ENCODE measurements at places on chromosomes 5 and 9.

- DNase-seq, result no peak
Measured at GRCh38 chr5:96476654-96477053, 43.6 kb upstream of the PCSK1 start.

GRCh38 chr5:74017786-74018211 lies 391.8 kb downstream of the ARHGEF28 start:
- no peak for DNase-seq

DNA sequence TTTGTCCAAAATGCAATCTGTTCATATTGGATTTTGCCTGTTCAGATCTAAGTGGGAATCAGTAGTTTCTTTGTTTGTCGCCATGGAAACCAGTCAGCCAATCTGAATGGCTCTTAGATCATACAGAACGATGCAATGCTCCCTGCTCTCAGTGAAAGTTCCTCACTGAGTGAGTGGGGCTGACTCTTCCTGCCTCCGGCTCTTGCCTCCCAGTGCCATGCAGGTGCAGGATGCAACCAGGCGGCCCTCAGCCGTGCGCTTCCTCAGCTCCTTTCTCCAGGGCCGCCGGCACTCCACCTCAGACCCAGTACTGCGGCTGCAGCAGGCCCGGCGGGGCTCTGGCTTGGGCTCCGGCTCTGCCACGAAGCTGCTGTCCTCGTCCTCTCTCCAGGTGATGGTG lies at the start of gene PTPDC1:
Gene PTPDC1, plus strand, starts transcription at position 151 of the 400 bp plus-strand sequence. Its CDS starts 67 bp downstream, at position 218.
- no peak for DNase-seq

DNA sequence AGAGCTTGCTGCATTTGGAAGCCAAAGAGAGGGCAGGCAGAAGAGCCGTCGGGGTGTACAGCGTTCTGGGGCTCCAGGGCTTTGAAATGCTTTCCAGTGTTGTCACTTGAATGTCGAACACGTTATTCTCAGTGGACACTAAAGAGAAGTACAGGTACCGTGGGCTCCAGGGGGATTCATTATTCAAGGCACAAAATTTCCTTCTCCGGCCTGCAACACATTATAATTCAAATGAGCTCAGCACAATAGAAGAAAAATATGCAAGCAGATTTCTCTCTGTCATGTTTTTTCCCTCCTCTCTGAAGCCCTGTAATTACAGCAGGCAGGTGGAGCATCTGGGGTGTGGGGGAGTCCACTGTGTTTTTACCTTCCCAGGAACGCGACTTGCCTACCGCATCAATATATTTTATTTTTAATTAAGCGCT lies 293.1 kb downstream of the ZSWIM6 start:
- no peak for DNase-seq

DNA sequence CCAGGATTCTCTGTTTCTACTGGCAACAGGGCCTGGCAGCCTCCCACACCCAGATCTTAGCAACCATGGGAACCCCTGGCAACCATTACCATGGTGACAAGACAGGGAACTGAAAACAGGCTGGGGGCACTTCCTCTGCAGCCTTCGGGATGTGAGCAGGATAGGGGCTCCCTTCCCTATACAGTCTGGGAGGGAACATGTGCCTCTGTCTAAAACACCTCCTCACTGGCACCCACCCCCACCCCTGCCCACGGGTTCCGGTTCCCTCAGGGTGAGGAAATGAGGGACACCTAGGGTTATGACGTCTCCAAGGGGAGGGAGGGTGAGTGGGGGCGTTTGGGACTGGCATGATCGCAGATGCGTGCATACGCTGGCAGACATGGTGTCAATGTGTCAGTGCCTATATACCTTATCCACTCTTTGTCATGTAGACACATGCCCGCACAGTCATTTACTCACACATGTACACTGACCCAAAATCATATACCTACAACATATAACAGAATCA lies 3.0 kb upstream of the DNAJB5 start:
- DNase-seq, result peak; percentile 30

GRCh38 chr9:33139421-33140228 lies 27.5 kb downstream of the B4GALT1 start:
- no peak for DNase-seq

DNA sequence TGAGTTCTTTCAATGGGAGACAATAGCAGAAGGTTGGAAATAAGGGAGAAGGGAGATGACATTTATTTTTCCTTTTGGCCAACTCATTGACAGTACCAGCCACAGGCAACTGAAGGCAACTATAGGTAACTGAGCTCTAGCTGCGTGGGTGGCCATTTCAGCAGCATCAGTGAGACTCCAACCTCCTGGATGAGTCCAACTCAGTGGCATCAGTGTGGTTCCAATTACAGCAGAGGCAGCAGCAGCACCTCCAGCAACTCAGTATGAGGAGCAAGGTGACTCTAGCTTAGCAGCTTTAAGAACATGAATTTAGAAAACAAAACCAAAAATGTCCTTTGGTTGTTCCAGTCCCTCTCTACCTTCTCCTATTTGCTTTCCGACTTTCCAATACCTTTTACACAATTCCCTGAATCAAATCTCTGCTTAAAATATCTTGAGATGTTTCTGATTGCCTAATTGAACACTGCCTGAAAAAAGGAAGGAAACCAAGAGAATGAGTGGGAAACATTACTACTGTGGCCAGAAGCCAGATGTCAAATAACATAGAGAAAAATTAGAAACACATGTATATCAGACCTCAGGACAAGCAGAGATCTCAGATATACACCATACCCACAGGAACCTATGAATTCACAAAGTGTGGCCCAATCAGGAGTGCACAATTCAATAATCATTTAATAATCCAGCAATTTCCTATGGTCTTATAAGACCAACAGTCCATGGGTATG lies 166.5 kb upstream of the RORB start:
- DNase-seq, result no peak

DNA sequence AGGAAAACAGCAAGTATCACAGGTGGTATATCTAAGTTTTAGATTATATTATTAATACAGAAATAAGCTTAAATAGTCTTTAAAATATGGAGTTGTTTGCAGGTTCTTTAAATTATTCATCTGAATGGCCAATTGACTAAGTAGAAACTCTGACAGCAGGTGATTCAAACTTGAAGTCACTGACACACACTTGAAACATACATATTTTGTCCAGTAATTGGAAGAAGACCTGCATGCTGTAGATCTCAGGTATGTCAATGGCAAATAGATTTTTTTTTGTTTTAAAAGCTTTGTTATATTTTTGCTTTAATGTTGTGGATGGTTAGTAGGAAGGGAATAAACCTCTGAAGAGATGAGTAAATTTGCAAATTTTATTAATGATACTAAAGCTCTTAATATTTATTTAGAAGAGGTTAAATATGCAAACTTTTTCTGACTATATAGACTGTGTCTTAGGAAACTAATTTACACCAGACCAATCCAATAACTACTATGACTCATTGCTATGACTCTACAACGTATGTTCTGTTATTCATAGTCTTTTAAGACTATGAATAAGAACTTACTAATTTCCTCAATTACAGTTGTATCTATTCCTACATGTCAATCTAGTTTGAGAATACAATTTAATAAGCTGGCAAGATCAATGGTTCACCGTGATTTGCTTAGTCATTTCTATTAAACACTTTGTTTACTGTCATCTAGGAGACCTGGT lies 53.9 kb upstream of the RORB start:
- no peak for DNase-seq

GRCh38 chr5:172380987-172381643 lies 73.2 kb downstream of the SH3PXD2B start:
- DNase-seq, result no peak

DNA sequence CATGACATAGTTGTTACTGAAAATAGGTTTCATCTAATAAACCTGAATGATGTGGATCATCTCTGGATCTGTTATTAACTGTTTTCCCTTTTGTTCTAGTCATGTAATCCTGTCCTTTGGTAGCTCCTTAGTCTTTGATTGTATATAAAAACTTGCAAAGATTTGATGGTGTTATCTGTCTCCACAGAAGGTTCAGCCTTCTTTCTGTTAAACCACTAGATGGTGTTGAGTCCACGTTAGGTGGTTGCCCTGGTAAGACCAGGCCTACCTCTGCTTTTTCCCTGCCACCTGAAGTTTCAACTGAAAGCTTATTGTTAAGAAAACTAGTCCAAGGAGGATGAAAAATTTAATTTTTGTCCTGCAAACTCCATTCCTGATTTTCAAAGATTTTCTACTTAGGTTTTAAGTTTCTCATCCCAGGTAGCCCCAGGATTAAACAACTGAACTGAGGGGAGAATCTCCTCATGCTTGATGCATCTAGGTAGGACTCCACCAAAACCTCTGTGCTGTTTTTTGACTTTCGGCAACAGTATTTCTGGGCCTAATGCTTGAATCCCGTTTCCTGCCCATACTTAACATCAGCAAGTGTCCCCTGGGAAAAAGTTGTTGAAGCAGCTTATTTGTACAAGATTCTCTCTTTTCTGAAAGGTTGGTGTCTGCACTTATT lies 68.5 kb downstream of the RICTOR start:
- no peak for DNase-seq

GRCh38 chr5:135032999-135033861 lies 798 bp downstream of the PITX1 start:
- DNase-seq, result no peak

GRCh38 chr5:179267071-179267670 lies 78.1 kb downstream of the ADAMTS2 start:
- DNase-seq, result no peak

DNA sequence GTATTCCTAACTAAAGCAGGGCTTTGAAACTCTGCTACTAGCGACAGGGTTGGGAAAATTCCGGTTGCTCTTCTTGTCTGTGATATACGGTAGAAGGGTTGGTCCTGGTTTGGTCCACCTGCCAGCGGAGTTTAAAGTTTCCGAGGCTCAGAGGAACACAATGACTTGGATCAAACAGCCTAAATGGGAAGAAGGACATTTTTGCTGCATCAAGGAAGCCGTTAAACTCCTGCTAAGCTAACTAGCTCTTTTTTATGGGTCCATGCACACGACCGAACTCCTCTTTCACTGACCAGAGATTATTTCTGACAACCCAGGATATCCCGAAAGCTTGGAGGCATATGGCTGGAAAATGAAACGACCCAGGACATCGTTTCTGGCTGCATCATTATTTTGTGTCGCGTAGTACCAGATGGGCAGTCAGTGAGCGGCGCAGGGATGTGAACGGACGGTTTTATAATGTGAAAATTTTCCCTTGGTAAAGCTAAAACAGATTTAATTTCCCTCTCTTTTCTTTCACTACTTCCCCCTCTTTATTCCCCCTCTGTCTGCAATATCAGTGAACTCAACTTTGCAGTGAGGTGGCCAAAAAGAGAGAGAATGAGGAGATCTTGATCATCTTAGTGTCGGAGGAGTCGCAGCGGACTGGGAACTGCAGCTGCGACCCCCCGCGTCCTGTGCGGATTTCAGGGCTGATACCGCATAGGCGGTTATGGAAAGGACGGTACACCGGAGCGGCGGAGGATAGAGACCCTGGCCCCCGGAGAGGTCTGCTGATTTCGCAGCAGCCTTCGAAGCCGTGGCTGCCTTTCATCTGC lies at the start of gene LURAP1L:
Gene LURAP1L, plus strand, starts transcription at position 160 of the 818 bp plus-strand sequence. CDS start 696 bp downstream, outside the sequence.
- DNase-seq, result no peak

- DNase-seq, result no peak
Measured at GRCh38 chr9:6113312-6113711, 97.9 kb upstream of the RANBP6 start.

GRCh38 chr5:58462623-58463230 lies 2.8 kb upstream of the PLK2 start:
- no peak for DNase-seq

GRCh38 chr9:82894961-82895821 lies 167.8 kb downstream of the RASEF start:
- DNase-seq, result no peak

GRCh38 chr5:108523360-108523759 lies 141.5 kb upstream of the FBXL17 start:
- DNase-seq, result no peak

- no peak for DNase-seq
Measured at GRCh38 chr5:141780952-141781781, 97.0 kb downstream of the PCDH1 start.

DNA sequence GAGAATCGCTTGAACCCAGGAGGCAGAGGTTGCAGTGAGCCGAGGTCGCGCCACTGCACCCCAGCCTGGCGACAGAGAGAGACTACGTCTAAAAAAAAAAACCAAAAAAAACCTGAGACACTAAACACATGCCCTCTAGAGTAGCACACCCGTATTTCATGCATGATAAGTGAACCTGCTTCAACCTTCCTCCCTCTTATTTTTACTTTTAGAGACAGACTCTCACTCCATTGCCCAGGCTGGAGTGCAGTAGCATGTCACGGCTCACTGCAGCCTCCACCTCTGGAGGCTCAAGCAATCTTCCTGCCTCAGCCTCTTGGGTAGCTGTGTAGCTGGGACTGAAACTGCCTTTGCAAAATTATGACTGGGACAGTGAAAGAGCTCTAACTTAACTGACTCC lies 17.6 kb upstream of the NANS start:
- no peak for DNase-seq

- DNase-seq, result no peak
Measured at GRCh38 chr9:127809002-127809539, 6.4 kb downstream of the FPGS start.

- DNase-seq, result no peak
Measured at GRCh38 chr5:167790462-167791260, 500.8 kb upstream of the WWC1 start.

All from stimulated activated CD8-positive, alpha-beta memory T cell treated with anti-CD3 and anti-CD28 coated beads, Interleukin-15, amount 100 ng/mL, for 48 hours (primary cell).